ENCODE measurements at places on chromosomes 11 and 22.

- H3K27me3 ChIP-seq, result no peaks in the 10 kb centered on the region
- peaks cover 14% of the 10 kb centered on the region for H3K4me1 ChIP-seq
- no peak overlapping the region for H3K27ac ChIP-seq
- no peak overlapping the region for H3K4me3 ChIP-seq
Measured at GRCh38 chr22:46126853-46127385, 23.4 kb upstream of the PPARA start.

DNA sequence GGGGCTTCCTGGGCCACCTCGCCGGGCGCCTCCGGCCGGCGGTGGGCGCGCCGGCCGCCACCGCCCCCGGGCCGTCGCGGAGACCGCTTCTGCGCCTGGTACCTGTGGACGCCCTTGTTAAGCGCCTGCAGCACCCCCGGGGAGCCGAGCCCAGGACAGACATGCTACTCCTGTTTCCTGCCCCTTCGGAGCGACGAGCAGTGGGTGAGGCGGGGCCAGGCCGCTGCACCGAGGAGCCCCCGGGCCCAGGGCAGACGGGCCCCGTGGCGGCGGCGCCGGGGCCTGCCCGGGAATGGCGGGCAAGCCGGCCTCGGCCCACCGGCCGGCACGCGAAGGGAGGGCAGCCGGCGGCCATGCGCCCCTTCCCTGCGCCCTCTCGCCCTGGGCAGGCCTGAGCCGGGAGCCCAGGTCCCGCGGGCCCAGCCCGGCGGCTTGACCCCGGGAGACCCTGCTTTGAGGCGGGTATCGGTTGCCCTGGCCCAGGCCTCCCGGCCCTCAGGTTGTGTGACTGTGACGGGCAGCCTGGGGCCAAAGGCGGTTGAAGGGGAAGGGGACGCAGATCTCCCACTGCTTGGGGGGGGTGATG lies 789 bp upstream of the KDM2A start:
- H3K27me3 ChIP-seq, result no peaks in the 10 kb centered on the region
- H3K36me3 ChIP-seq, result peaks cover 8% of the 10 kb centered on the region
- peaks cover 37% of the 10 kb centered on the region for H3K4me1 ChIP-seq

GRCh38 chr22:49953027-49953679 lies 7.4 kb upstream of the PIM3 start:
- peak; percentile 85 for DNase-seq
- H3K4me1 ChIP-seq, result peaks cover 66% of the 10 kb centered on the region
- H3K36me3 ChIP-seq, result no peaks in the 10 kb centered on the region
- peak overlapping the region; percentile 17 for H3K4me3 ChIP-seq
- no peaks in the 10 kb centered on the region for H3K27me3 ChIP-seq

DNA sequence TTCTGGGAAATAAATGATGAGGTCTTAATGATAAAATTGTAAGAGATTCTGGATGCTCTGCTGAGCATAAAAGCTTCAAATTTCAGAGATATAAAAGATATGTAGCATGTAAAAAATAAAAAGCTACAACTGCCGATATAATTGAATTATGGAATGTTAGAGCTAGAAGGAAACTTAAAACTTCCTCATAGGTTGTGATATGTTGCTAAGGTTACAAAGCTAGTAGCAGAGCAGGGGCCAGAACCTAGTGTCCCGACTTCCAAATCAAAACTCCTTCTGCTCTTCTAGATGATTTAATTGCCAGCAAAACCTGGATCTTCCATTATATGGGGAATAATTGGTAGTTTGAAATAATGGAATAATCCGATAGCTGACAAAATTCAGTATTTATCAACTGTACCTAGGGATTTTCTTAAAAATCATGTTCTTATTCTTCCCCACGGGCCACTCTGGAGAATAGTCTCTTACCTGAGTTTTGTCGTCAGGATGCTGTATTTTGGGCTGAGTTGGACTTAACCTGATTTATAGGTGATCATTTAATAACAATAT lies at the start of gene ASCL3:
Gene ASCL3, minus strand, starts transcription at position 499 of the 549 bp plus-strand sequence. CDS start 4,855 bp downstream, outside the sequence.
- H3K27me3 ChIP-seq, result no peaks in the 10 kb centered on the region
- no peak for DNase-seq
- no peak within 1 kb of the TSS for H3K27ac ChIP-seq
- no peak within 1 kb of the TSS for H3K4me3 ChIP-seq

- peaks cover 29% of the 10 kb centered on the region for H3K4me1 ChIP-seq
- H3K36me3 ChIP-seq, result peaks cover 8% of the 10 kb centered on the region
- H3K27me3 ChIP-seq, result peaks cover 8% of the 10 kb centered on the region
- no peak for DNase-seq
Measured at GRCh38 chr11:33866936-33867335, 24.9 kb downstream of the LMO2 start.

DNA sequence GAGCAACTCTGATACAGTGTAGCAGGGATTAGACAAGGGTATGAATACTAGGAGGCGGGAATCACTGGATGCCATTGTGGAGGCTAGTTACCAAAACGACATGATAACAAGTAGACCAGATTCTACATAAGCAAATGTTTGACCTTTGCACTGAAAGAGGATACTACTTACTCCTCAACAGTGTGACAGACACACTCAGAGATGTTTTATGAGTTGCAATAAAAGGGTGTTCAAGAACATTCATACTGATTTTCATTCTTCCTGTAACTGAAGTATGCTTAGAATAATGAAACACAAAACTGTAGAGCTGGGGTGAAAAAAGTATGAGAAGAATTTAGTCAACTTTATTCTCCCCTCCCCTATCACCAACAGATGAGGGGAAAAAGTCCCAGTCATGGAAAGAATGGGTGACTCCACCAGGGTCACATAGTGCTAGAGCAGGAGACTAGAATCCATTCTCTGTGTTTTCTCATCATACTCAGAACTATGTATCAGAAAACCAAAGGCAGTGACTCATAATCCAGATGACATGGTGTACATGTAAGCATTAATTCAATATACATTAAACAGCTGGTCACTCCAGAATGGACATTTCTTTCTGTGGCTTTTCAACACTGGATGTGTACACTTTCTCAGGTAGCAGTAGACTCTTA lies 32.8 kb downstream of the ARHGAP20 start:
- no peaks in the 10 kb centered on the region for H3K36me3 ChIP-seq
- DNase-seq, result no peak
- H3K27ac ChIP-seq, result no peak overlapping the region
- H3K27me3 ChIP-seq, result no peaks in the 10 kb centered on the region
- no peak overlapping the region for H3K4me3 ChIP-seq

DNA sequence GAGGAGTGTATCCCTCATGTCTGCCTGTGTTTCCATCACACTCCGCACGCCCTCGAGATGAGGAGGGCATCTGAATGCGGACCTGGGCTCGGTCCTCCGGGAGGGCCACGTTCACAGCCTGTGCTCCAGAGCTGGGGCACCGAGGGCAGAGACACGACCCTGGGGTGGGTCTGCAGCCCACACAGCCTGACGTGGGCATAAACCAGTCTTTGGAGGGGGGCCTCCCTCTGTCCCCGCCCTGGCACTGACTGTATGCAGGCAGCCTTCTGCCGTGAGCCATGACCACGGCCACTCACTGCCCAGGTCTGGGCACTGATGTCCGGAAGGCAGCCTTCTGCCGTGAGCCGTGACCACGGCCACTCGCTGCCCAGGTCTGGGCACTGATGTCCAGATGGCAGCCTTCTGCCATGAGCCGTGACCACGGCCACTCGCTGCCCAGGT lies 1425.1 kb downstream of the BRD1 start:
- H3K27ac ChIP-seq, result no peak overlapping the region
- no peak for DNase-seq
- no peaks in the 10 kb centered on the region for H3K27me3 ChIP-seq
- no peaks in the 10 kb centered on the region for H3K36me3 ChIP-seq

DNA sequence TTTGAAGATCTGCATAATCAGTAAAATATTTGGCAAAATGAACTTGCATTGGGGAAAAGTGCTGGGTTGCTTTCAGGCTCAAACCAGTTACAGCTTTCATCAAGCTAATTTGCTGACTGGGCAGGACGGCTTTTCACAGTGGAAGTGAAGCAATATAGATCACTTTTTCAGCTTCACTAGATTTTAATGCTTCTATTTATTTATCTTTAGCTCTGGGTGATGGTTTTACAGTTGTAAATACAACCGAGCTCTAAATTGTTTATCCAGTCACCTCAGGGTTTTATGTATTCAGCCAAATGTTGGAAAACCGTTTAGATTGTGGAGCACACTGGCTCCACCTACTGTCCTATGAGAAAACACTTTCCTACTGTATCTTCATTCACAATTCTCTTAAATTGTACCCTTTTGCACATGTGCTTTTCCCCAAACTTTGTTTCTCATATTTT lies 58.2 kb downstream of the ACER3 start:
- no peaks in the 10 kb centered on the region for H3K36me3 ChIP-seq
- peaks cover 20% of the 10 kb centered on the region for H3K4me1 ChIP-seq
- H3K27me3 ChIP-seq, result no peaks in the 10 kb centered on the region
- H3K4me3 ChIP-seq, result peak overlapping the region; percentile 24
- DNase-seq, result no peak
- H3K27ac ChIP-seq, result no peak overlapping the region

GRCh38 chr11:86182976-86183584 lies 61.5 kb upstream of the EED start:
- no peak overlapping the region for H3K4me3 ChIP-seq
- peaks cover 19% of the 10 kb centered on the region for H3K4me1 ChIP-seq
- H3K27me3 ChIP-seq, result no peaks in the 10 kb centered on the region

- H3K36me3 ChIP-seq, result no peaks in the 10 kb centered on the region
- no peak overlapping the region for H3K4me3 ChIP-seq
- peaks cover 20% of the 10 kb centered on the region for H3K4me1 ChIP-seq
- H3K27me3 ChIP-seq, result no peaks in the 10 kb centered on the region
Measured at GRCh38 chr11:117064275-117064674, 34.0 kb downstream of the SIK3 start.

DNA sequence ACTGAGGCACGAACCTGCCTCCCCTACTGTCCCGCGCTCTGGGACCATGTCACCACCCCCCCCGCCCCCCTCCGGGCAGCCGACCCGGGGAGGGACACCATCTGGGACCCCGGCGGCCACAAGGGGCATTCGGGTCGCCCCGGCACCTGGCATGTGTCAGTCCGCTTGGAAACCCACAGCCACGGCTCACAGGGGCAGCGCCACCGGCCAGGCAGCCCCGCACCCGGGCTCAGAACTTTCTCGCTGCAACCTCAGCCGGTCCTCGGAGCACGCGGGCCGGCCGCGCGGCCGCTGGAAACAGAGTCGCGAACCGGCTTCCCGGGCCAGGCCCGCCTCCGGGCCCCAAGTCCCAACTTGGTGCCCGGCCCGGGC lies 159.9 kb upstream of the GRK3 start:
- H3K4me1 ChIP-seq, result peaks cover 52% of the 10 kb centered on the region
- peak overlapping the region; percentile 71 for H3K4me3 ChIP-seq
- DNase-seq, result no peak
- H3K36me3 ChIP-seq, result no peaks in the 10 kb centered on the region

GRCh38 chr11:131662317-131662972 lies 292.0 kb downstream of the NTM start:
- no peak overlapping the region for H3K4me3 ChIP-seq
- H3K4me1 ChIP-seq, result no peaks in the 10 kb centered on the region
- DNase-seq, result no peak
- no peaks in the 10 kb centered on the region for H3K27me3 ChIP-seq
- no peaks in the 10 kb centered on the region for H3K36me3 ChIP-seq
- no peak overlapping the region for H3K27ac ChIP-seq

- peaks cover 49% of the 10 kb centered on the region for H3K4me1 ChIP-seq
- H3K4me3 ChIP-seq, result no peak overlapping the region
- DNase-seq, result no peak
- H3K27me3 ChIP-seq, result no peaks in the 10 kb centered on the region
Measured at GRCh38 chr11:47499614-47500013, 50.7 kb upstream of the RAPSN start.

GRCh38 chr11:71075871-71076420 lies 176.4 kb downstream of the SHANK2 start:
- DNase-seq, result no peak
- H3K27me3 ChIP-seq, result no peaks in the 10 kb centered on the region
- H3K4me3 ChIP-seq, result no peak overlapping the region

GRCh38 chr22:40241200-40241763 lies 63.6 kb downstream of the TNRC6B start:
- H3K4me1 ChIP-seq, result peaks cover 57% of the 10 kb centered on the region
- DNase-seq, result no peak
- no peak overlapping the region for H3K4me3 ChIP-seq
- H3K27me3 ChIP-seq, result no peaks in the 10 kb centered on the region

- no peaks in the 10 kb centered on the region for H3K4me1 ChIP-seq
- no peak overlapping the region for H3K4me3 ChIP-seq
- H3K27ac ChIP-seq, result no peak overlapping the region
- DNase-seq, result no peak
- no peaks in the 10 kb centered on the region for H3K27me3 ChIP-seq
Measured at GRCh38 chr11:2846056-2846455, 39.5 kb downstream of the CDKN1C start.
